ENCODE measurements at places on chromosomes 5 and 9. TPM values are rescaled to one million over a fixed set of nuclear protein-coding genes. Genes with fewer than 3 reads are reported as not detected.

DNA sequence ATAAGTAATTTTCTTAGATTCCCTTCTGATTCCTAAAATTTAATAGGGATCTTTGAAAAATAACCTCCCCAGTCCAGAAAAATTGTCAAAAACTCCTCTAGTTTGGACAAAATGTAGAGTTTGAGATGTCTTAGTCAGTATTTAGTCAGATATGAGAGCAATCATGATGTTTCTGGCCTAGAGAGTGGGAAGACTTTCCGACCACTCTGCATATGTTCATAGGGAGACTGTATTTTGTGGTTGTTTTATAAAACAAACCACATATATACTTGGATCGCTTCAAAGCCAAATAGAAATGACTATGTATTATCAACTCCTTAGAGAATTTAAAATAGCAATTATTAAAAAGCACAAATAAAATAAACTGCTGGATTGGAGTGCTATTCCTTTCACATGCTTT is 15.8 kb downstream of the ZFAND5 start:
- DNase-seq, result no peak

DNA sequence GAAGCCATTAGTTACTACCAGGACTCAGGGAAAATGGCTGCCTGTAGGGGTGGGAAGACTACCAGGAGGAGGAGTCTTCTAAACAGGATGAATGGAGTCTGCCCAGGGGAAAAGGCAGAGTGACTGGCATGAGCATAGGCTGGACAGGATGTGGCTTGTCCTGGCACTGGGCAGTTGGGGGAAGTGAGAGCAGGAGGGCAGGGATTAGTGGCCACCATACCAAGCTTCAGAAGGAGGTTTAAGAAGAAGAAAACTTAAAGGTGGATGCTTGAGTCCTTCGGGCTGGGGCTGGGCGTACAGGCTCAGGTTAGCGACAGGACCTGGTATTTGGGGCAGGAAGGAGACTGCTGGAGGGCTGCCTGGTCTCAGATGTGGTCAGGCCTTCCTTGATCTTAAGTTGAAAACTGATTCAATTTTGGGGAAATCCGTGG is 5.0 kb upstream of the NSD1 start:
- DNase-seq, result no peak

Gene FAM153A
- 35.5 TPM for total RNA-seq

DNA sequence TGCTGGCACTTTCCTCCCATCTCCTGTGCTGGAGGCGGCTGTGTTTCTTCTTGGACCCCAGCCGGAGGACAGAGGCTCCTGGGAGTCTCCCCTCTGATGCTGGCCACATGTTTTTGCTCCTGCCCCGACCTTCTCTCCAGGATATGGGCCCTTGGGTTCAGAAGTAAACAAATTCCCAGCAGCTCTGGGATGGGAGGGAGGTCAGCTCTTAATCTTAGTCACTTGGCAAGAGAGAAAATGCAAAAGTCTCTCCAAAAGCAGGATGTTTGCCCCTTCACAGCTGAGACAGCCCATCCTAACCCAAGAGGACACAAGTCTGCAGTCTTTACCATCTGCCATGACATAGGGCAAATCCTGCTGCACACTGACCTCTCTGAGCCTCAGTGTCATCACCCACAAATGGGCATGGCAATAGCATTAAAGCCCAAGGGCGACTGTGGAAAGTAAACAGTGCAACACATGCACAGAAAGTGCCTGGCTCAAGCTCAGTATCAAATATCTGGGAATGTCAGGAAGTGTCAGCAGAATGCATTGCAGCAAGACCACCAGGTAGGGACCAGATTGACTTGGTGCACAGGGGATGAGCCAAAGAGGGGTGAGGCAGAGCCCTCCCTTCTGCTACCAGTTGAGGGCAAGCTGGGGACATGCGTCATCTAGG is 117.0 kb upstream of the CXCL14 start:
- DNase-seq, result no peak

DNA sequence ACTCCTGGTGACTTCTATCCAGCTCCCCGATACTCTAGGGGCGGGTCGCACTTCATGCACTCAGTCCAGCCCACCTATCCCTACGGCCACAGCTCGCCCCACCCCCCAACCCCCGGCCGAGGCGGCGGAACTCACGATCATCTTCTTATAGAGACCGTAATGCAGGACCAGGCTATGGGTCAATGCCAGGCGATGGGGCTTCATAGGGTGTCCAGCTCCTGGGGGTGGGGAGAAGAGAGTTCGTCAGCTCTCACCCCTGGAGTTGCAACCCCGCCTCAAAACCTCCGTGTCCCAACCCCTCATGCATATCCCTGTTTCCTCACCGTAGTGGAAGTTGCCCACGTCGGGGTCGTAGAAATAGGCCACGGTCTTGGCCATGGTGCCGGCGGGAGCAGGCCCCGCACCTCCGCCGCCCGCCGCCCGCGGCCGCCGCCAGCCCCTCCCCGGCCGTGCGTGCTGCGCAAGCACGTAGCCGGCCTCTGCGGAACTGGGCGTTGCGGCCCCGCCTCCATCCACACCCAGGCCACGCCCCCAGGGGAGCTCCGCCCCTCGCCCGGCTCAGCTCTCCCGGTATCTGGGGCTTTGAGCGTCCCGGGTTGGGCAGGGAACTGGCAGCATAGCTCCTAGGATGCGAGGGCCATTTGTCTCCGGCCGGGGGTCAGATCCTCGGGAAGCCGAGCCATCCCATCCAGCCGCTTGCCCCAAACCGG is at the start of the genes HDAC3 and RELL2:
HDAC3 (minus strand) TSS at position 437 of the 710 bp plus-strand sequence; CDS start at position 378, 59 bp downstream.
RELL2 (plus strand) TSS at position 585 of the 710 bp plus-strand sequence. CDS start 1,229 bp downstream, outside the sequence.
- DNase-seq, result peak; percentile 97

DNA sequence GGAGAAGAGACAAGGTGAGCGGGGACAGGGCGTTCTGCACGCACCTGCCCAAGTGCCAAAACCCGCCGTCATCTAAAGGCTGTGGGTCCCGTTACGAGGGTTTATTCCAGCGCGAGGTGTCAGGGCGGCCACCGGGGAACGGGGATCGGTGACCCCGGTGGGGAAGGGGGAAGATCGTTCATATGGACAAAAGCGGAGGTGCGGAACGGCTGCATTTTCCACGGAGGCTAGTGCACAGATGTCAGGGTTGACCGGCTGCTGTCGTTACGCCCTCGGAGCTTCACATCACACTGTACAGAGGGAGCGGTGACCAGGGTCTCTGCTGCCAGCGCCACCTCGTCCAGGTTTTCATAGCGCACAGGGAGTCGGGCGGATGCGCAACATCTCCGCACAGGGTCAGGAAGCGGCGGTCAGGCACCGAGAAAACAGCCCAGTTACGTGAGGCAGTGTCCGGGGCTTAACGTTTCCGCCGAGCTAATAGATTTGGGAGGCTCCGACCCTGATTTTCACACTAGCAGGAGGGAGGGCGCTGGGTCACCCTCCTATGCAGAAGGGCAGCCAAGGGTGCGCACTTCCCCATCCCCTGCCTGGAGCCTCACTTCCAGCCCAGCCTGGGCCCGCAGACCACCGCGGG is 13.5 kb downstream of the BTNL9 start:
- peak; percentile 43 for DNase-seq

DNA sequence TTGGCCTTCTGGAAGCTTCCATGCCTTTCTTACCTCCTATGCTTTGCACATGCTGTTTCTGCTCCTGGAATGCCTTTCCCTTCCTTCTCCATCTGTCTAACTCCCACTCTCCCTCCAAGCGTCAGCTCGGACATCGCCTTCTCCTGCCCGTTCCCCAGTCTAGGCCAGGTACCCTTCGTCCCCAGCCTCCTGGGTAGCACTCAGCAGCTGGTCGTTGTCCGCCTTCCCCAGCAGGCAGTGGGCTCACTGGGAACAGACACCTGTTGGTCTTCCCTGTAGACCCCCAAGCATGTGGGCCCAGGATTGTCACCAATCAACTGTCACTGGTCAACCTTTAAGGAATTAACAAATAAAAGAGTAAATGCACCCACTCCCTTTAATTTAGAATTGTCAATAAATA is 202.2 kb downstream of the RGS3 start:
- DNase-seq, result no peak

Gene ANKRA2
- 32.1 TPM for total RNA-seq

GRCh38 chr5:134594797-134595457 is 37.7 kb downstream of the SAR1B start:
- no peak for DNase-seq

- DNase-seq, result no peak
These were observed 25.4 kb upstream of the SSBP2 start for GRCh38 chr5:81776258-81776657.

DNA sequence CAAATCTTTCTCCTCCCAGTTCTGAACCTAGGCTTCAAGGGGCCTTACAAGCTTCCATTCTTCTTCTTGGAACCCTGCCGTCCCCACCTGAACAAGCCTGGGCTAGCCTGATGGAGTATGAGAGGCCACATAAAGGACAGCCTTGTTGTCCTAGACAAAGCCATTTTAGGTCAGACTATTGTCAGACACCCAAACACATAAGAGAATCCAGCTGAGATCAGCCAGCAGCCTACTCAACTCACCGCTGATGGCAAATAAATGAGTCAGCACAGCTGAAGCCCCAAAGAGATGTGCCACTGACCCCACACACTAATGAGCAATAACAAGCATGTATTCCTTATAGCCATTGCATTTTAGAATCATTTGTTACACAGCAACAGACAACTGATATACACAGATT is 33.8 kb downstream of the SVEP1 start:
- no peak for DNase-seq

Gene SLC24A2
- 0.05 TPM for total RNA-seq

DNA sequence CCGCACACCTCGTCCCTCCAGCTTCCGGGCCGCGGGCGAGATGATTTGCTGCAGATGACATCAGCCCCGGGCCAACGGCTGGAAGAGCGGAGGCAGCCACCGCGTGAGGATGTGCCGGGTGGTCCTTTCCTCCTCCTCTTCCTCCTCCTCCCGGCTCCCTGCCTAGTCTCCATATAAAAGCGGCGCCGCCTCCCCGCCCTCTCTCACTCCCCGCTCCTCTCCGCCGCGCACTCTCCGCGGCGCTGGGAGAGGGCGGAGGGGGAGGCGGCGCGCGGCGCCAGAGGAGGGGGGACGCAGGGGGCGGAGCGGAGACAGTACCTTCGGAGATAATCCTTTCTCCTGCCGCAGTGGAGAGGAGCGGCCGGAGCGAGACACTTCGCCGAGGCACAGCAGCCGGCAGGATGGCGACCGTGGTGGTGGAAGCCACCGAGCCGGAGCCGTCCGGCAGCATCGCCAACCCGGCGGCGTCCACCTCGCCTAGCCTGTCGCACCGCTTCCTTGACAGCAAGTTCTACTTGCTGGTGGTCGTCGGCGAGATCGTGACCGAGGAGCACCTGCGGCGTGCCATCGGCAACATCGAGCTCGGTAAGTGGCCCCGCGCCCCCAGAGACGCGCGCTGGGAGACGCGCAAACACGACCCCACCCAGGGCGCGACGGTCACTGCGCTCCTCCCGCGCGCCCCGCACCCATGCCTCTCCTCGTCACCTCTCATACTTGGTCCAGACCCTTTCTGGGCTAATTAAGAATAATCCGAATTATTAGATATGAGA is at the start of gene MAP1B:
MAP1B (plus strand) TSS at position 345 of the 770 bp plus-strand sequence; CDS start at position 402, 57 bp downstream.
- DNase-seq, result peak; percentile 60

DNA sequence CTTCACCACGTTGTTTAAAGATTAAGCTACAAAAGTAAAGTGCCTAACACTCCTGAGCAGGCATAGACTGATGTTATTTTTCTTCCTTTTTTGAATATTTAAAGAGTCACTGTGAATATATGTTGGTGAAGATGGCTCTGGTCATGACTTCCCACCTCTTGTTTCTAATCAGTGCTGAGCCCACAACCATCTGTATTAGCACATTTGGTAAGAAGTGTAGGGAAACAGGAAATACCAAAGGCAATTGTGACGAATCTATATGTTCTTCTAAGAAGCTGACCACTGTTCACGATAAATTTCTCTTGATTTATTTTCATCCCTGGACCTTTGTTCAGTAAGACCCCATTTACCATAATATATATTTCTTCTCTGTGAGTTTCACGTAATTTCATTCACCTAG is 108.3 kb upstream of the PCA3 start:
- no peak for DNase-seq

DNA sequence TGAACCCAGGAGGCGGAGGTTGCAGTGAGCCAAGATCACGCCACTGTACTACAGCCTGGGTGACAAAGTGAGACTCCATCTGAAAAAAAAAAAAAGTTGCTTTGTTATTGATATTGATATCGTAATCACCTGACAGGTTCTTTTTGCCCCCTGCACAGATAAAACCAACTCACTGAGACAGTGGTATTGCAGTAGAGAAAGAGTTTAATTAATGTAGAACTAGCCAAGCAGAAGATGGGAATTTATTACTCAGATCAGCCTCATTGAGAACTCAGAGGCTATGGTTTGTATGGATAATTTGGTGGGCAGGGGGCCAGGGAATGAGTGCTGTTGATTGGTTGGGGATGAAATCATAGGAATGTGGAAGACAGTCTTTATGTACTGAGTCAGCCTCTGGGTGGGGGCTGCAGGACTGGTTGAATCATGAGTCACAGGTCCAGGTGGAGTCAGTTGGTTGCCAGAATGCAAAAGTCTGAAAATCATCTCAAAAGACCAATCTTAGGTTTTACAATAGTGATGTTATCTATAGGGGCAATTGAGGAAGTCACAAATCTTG is 35.8 kb upstream of the MEGF10 start:
- DNase-seq, result no peak

GRCh38 chr9:134525841-134526583 is 115.6 kb upstream of the COL5A1 start:
- DNase-seq, result peak; percentile 56

- no peak for DNase-seq
These were observed 209.5 kb upstream of the S1PR3 start for GRCh38 chr9:88781628-88782391.

DNA sequence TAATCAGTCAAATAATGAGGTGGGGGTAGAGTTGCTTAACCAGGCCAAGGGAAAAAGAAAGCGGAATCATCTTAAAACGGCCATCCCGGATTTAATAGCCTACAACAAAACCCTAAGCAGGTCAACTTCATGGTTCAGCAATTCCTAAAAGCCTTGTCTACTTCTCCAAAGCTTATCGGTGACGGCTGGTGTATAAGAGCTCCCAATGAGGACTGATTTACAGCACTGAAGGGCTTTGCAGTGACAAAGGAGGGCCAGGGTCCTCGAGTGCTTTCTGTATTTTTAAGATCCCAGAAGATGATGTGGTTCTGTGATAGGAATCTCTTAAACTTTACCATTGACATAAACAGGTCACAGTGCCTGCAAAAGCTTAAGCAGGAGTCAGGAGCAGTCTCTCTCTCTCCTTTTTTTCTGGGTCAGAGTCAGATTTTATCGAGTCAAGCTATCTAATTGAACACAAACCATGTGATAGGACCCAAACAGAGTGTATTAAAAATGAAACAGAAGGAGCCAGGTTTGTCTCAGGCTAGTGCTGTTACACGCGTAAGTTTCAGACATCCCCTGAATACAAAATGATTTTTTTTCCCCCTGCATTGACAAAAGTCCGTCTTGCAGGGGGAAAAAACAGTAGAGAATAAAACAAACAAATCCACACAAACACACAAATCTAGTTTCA is 663.6 kb upstream of the ZNF608 start:
- no peak for DNase-seq

- no peak for DNase-seq
These were observed 98.6 kb downstream of the PAM start for GRCh38 chr5:102853680-102854079.

All from ureter (tissue), 1 donor.